ENCODE measurements at places on chromosomes 1 and 21.

DNA sequence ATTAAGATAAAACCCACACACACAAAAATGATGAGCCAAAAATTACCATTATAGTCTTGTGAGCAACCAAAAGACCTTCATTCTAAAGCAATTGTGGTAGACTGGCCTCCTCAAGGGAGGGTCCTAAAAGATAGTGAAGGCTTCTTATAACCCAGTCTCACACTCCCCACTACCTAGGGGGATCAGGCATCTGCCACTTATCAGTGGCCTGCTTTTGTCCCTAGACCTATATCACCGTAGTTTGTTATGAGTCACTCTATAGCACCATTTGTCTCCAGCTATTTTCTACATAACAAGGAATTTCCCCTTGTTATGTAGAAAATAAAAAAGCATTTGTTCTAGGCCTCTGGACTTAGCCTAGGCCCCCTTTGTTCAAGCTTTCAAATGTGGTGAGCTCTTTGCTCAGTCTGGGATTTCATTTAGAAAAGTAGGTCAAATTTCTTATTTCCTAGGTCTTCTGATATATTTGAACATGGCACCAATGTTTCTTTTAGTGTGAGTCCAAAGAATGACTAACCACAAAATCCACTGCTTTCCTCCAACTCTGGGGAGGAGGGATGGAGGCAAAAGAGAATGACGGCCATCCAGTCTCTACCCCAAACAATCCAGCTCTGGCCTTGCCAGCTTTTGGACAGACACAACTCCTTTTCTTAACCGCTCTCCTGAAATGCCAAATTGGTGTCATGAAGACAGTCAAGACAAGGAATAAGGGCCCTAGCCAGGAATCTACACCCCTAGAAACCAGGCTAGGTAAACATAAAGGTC lies 8.9 kb downstream of the ADAR start:
- DNase-seq: no peak

DNA sequence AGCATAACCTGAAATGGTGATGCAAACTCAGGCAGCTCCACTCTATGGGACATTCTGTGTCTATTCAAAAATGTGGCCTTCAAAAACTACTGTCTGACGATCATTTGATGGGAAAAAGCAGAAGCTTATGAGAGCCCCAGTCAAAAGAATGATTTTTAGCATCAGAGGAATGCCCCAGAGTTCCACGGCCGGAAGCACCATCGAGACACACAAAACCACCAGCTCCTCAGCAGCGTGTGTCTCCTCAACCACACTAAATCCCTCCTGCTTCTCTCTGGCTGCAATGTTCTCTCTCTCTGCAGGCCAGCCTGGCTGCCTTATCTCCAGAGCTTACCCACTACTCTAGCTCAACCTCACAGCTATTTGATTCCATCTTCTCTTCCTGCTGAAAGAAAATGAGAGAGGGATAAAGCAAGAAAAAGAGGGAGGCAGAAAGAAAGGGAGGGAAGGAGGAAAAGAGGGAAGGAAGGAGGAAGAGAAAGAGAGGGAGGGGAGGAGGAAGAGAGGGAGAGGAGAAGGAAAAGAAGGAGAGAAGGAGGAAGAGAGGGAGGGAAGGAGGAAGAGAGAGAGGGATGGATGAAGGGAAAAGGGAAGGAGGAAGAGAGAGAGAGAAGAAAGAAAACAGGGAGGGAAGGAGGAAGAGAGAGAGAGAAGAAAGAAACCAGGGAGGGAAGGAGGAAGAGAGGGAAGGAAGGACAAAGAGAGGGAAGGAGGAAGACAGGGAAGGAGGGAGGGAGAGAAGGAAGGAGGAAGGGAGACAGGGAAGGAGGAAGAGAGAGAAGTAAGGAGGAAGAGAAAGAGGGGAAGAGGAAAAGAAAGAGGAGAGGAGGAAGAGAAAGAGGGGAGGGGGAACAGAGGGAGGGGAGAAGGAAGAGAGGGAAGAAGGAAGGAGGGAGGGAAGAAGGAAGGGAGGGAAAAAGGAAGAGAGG lies 33.5 kb upstream of the LAPTM5 start:
- no peak for DNase-seq

GRCh38 chr1:29856340-29857114 lies 620.2 kb downstream of the PTPRU start:
- no peak for DNase-seq

DNA sequence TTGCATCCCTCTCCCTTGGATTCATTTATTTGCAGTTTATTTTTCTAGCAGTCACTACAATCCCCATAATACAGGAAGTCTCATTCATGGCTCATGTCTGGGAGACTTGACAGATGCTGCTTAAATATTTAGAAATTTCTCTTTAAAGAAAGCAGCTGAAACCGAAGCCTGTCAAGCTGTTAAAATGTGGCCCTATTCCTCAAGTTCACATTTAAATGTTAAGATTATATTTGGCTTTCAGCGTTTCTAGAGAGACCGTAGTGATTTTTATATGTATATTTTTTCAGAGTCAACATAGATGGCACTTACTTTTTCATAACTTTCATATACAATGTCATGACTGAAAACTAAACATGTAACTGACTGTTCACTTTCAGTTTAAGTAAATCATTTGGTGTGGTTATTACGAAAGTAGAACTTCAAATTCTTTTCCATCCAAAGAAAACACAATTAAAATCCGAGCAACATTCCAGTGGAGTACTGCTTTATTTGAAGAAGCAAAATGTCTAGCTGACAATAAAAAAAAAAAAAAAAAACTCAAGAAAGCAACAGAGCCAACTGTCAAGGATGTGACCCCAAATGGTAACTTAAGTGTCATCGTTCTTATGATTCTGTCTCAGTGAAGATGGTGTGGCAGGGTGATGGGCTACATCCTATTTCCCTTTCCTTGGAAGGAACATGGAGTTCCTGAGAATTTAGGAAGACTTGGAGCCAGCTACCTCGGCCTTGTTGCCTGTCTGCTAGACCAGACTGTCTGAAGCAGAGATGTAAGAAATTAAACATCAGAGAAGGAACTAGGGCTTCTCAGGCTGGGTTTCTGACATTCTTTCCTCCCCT lies 37.8 kb downstream of the MIS18A start:
- peak; percentile 26 for DNase-seq

- no peak for DNase-seq
These were observed 2.1 kb downstream of the F3 start for GRCh38 chr1:94539496-94539895.

DNA sequence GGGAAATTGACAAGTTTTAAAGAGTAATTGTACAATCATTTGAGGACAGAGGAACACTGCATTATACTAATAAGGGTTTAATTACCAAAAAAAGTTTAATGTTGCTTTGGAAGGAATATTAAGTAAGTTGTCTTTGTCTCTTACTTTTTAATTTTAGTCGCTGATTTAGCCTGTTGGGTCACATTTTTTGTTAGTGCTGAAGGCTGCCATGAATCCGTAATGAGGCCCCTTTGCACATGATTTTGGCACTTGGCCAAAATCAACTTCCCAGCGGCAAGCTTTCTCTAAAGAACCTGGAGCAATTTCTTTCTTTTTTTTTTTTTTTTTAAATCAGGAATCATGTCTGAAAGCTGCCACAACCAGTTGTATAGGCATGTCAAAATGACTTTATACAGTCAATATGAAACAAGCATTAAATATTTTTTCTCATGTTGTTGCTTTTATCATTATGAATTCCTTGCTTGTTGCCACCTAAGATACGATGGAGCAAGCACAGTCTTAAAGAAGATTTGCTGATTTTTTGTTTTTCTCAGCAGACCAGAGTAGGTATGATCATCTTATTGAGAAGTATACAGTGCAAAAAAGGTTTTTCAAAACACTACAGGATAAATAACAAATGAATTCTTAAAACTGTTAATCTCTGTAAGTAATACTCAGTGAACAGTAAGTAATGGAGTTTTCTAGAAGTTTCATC lies 690.4 kb downstream of the USP25 start:
- no peak for DNase-seq

- DNase-seq: no peak
These were observed 68.4 kb downstream of the SCCPDH start for GRCh38 chr1:246792603-246793002.

GRCh38 chr1:74772945-74773344 lies 40.0 kb downstream of the TYW3 start:
- no peak for DNase-seq

- no peak for DNase-seq
These were observed 4.4 kb downstream of the TMEM200B start for GRCh38 chr1:29119121-29119929.

- DNase-seq: no peak
These were observed 8.2 kb upstream of the GRIK3 start for GRCh38 chr1:37042506-37042905.

DNA sequence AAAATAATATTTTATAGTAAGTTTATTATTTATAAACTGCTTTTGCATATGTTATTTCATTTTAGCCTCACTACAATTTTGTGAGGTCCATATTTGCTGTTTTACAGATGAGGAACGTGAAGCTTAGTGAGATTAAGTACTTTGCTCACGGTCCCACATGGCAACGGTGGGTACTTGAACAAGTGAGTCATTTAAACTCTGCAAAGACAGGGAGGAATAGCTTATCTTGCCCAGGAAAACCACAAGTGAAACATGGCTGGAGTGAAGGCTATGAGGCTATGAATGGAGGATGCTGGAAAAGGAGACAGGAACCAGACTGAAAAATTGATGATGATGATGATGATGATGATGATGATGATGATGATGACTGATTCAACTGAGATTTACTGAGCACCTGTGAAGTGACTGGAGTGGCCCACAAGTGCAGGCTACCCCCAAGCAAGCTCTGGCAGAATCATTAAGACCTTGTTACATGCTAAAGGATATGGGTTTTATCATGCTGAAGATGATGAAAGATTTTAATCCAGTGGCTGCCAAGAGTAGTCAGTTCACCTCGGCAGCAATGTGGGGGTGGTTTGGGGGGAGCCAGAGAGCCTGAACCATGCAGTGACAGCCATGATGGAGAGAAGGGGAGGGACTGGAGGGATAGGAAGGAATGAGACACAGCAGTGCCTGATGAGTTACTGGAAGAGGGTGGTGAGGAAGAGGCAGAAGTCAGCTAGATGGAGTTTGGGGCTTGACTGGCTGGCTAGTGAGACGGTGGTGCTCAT lies 1.4 kb upstream of the ABCA4 start:
- DNase-seq: no peak

GRCh38 chr1:170545476-170545875 lies 13.5 kb downstream of the GORAB start:
- no peak for DNase-seq
